ENCODE measurements at places on chromosomes 3 and 15.

DNA sequence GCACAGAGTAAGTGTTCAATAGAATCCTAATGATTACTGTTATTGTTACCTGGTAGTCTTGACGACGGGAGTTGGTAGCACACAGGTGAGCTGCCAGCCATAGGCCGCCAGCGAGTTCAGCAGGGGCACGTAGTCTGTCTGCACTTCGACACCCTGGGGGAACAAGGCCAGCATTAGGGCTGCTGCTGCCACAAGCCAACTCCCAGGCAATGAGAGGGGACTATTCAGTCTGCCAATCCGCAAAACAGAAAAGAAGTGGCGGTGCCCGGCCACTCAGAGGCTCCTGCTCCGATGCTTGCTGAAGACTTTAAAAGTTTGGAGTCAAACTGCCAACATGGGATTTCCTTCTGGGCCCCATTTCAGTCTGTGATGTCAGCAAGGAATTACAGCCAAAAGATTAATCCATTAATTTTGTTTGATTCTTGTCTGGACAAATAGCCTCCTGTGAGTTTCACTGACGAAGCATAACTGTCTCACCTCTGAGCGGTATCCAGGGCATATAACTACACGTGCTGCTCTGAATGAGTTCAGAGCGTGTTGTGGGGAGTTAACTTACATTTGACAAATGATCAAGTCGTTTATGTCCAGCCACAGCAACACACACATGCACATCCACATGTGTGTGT lies 61.8 kb downstream of the OXNAD1 start:
- no peak for DNase-seq

DNA sequence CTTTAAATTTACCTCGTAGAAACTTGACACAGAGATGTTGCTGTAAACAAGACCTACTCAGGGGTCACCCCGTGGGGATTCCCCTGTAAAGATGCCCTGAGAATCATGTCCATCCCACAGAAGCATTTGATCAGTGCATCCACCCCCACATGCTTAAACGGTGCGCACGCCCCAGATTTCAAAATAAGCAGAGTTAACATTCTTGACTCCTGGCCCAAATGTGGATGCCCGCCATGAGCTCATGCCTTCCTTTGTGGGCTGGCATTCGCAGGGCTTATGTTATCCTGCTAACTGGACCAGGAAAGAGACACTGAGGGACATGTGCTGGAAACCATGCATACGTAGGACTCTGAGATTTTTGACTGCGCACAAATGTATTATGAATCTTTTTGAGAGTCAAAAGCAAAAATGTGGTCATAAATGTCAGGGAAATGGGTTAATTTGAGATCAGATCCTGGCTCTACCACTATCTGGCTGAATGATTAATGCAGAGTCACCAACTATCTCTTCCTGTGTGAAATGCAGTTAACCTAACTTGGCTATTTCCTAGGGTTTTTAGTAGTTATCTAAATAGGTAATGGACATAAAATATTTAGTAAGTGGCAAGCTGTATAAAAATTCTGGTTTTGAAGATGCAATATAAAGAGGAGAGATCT lies 9.1 kb upstream of the TP63 start:
- DNase-seq, result peak; percentile 6

GRCh38 chr3:161557445-161558150 lies 61.0 kb downstream of the OTOL1 start:
- DNase-seq, result no peak

DNA sequence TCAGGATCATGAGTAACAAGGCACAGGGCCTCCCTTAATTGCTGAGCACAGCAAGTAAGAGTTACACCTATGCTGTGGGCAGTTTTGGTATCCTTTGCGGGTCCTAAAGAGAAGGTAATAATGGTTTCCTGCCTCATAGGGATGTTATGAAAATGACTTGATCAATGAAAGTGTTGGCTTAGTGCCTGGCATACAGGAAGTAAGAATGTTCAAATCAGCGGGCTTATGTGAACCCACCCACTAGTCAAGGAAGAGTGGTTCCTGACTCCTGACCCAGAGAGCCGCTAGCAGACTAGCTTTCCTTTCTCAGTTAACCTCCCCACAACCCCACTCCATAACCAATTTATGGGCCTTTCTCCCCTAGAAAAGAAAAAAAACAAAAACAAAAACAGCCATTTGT lies 5.2 kb upstream of the ADAMTS9 start:
- no peak for DNase-seq

- no peak for DNase-seq
These were observed 326.7 kb upstream of the ROPN1 start for GRCh38 chr3:124318656-124319055.

DNA sequence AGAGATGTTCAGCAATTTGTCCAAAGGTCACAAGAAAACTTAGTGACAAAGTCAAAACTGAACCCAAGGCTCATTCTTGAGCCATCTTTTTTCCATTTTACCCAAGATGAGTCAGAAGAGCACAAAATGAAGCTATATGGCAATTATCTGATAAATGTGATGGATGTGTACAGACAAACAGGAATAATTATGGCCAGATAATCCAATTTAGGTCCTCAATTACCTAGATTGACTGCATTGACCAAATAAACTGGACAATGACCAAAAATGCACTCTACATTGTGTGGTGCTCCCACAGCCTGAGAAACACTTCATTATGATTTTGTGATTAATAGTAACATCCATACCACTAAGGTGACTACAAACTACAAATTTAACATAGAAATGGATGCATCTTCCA lies 1105.8 kb downstream of the IGSF11 start:
- no peak for DNase-seq

DNA sequence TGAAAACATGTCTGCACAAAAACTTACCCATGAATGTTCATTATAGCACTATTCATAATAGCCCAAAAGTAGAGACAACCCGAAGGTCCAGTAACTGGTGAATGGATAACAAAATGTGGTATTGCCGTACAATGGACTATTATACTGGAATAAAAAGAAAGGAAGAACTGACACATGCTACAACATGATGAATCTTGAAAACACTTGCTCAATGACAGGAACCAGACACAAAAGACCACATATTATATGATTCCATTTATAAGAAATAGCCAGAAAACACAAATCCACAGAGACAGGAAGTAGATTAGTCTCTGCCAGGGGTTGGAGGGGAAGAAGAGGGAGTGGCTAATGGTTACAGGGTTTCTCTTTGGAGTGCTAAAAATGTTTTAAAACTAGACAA lies 18.3 kb downstream of the SHC4 start:
- no peak for DNase-seq

DNA sequence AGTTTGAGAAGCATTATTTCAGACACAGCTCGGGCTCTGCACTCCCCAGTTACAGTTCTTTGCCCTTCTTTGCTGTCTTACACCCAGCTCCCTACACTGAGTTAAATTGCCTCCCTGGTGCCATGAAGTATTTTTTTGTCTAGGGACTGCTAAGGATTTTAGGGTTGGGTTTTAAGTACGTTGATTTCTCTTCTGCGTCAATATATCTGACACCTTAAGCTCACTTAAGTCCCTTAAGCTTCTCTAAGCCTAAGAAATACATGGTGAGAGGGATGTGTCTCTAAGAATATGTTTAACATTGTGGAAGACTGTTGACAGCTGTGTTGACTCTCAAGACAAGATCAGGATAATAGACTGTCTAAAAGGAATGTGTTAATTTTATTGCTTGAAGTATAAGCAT lies 400.5 kb downstream of the PTPRG start:
- no peak for DNase-seq

GRCh38 chr3:45198264-45199260 lies 27.5 kb downstream of the TMEM158 start:
- DNase-seq, result no peak

DNA sequence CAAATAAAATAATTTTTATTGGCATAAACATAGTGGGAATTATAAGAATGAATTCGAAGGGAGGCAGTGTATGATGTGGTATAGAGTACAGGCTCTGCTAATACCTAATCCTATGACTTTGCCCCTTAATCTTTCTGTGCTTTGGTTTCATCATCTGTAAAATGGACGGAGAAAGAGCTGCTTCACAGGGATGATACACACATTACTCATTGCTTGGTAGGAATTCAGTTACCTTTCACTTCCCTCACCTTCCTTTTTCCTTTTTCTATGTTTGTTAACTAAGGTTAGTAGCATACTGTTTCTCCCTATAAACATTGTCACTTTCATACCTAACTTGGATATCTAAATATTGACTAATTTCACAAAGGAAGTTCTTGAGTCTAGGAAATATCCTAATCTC lies 36.2 kb downstream of the LEKR1 start:
- no peak for DNase-seq

GRCh38 chr3:22728406-22728805 lies 474.7 kb upstream of the UBE2E2 start:
- no peak for DNase-seq

- DNase-seq, result no peak
These were observed 113.8 kb downstream of the ITPR1 start for GRCh38 chr3:4606911-4607310.

GRCh38 chr3:111675846-111676210 lies 80.7 kb upstream of the ZBED2 start:
- DNase-seq, result no peak

DNA sequence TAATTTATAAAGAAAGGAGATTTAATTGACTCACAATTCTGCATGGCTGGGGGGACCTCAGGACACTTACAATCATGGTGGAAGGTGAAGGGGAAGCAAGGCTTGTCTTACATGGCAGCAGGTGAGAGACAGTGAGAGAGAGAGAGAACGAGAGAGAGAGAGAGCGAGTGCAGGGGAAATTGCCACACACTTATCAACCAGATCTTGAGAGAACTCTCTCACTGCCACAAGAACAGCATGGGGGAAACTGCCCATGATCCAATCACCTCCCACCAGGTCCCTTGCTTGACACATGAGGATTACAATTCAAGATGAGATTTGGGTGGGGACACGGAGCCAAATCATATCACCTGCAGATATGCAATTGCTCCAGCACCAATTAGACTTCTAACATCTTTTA lies 7.1 kb upstream of the RPL39L start:
- no peak for DNase-seq

Data from activated T-cell treated with anti-CD3 and anti-CD28 coated beads, Interleukin-2, amount 50 U/mL, for 72 hours (primary cell).